ENCODE measurements at places on chromosomes 5 and 9.

GRCh38 chr5:12870872-12871539 is 966.8 kb upstream of the CTNND2 start:
- DNase-seq, result no peak

- DNase-seq, result no peak
Observed at GRCh38 chr5:7047511-7048261, 334.5 kb downstream of the TENT4A start.

DNA sequence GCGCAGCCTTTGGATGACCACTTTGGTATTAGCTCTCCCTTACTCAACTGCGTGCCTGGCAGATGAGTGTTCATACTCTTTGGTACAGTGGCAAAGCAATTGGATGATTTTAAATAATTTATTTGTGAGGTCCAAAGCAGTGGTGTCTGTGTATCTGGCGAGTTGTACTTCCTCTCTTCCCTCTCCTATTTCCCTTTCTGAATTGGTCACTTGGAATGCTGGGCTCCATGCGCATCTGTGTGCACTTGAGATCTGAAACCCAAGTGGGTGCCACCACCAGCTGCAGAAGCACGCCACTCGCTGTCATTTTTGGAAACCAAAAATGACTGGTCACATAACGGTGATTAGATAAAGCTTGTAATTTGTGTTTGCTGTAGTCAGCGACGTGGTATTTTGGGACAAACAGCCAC is 386.0 kb upstream of the KLF4 start:
- peak; percentile 2 for DNase-seq

DNA sequence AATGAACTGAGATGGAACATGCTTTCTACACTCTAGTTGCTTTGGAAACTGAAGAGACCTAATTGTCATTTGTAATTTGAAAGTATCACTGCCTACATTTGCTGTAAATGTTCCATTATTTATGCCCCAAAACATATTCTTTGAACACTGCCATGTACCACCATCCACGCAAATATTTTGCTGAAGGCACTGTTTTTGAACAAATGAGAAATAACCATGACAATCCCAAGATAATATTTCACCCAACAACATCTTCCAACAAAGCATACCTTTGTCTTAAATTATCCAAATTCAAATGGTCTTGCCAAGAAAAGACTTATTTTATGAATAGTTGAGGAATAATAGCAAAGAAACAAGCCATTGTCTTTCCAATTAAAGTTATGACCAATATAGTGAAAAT is 356.2 kb downstream of the SEMA5A start:
- DNase-seq, result no peak

- peak; percentile 50 for DNase-seq
Observed at GRCh38 chr9:107794259-107794658, 304.7 kb upstream of the KLF4 start.

DNA sequence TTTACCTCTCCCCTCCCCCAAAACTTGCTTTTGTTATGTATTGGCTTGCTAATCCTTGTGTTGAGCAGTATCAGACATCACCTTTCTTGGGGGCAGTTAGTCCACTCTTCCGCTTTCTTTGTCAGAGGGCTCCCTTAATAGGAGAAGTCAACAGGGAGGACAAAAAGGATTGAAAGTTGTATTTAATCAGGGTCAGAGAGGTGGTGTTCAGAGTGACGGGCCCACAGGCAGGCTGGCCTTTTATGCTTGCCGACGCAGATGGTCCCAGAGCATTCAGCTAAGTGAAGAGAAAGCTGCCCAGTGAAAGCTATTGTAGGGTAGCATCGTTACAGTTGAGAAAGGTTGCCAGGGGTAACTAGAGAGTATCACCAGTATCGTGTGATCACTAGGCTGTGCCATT is 131.1 kb downstream of the ZCCHC7 start:
- DNase-seq, result no peak

- no peak for DNase-seq
Observed at GRCh38 chr5:80069251-80069800, 34.2 kb downstream of the THBS4 start.

- peak; percentile 31 for DNase-seq
Observed at GRCh38 chr5:131357739-131358561, 94.1 kb downstream of the CDC42SE2 start.

DNA sequence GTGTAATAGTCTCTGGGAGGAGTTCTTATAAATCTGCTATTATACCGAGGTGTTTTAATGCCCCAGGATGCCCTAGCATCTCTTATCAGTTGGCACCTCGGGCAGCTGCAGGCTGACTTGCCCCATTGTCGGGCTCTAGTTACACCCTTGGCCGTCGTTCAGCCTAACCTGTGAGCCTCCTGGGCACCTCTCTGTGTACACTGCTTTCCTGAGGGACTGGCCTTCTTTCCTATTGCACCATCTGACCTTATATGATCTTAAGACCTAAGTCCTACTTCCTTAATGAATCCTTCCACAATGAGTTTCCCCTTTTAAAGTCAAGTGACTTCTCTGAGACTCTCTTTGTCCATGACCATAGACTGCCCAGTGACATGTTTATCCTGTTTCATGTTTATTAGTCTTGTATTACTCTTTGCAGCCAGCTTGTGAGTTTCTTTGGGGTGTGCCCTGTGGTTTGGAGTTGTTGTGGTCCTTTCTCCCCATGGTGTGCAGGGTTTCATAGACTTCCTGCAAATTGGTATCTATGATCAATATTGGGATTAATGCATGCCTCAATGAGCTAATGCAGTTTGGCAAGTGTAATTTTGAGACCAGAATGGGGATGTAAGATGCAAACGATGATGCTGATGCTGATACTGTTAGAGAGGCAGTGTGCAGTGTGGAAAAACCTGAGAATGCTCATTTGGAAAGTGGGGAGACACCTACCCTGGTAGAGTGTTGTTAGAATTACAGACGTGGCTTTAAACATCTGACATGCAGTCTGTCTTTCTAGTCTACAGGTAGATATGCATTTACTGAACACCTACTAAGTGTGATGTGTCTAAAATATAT is 4.9 kb downstream of the DAPK1 start:
- peak; percentile 82 for DNase-seq

DNA sequence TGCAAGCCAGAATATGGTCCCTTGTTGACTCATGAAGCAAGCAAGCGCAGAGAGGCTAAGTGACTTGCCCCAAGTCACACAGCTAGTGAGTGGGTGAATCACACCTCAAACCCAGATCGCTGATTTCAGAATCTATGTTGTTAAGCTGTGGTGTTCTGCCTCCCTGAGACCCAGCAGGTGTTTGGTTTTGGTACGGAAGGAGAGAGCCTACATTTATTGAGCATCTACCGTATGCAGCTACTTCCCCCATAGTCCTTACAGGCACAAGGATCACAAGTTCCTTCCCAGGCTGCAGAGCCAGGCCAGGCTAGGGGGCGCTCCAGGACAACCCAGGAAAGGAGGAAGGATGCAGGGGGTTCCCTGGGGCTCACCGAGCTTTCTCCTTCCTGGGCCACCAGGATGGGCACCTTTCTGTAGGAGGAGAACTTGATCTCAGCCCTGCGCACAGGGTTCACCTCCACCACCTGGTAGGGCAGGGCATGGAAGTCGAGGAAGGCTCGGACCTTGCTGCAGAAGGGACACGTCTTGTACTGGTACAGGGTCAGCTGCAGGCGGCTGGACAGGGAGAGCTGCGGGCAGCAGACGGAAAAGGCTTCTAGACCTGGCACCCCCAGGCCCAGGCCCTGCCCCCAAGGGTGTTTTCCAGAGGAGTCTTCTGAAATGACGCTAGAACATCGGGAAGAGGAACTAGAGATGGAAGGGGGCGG is 2.5 kb downstream of the PTGES2 start:
- peak; percentile 61 for DNase-seq

- DNase-seq, result no peak
Observed at GRCh38 chr5:37739817-37740261, 100.0 kb downstream of the GDNF start.

DNA sequence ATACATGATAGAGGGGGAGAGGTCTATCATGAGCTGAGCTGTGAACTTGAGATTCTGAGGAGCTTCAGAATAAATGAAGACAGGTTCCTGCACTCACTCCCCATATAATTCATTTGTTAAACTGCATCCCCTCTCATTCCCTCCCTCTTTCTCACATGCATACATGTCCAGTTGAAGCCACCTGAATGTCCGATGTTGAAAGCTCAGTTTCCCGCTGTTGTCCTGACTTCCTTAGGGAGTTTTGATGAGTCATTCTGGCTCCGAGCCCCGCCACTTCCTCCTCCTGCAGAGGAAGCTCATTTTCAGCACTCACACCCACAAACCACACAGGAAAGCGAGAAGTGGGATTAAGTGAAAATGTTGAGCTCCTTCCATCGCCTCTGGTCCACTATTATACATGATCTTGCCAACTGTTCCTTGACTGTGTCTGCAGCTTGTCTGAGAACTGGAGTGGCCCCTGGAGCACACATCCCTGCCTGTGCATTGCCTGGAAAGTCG is 121.2 kb downstream of the CEMIP2 start:
- DNase-seq, result peak; percentile 90

DNA sequence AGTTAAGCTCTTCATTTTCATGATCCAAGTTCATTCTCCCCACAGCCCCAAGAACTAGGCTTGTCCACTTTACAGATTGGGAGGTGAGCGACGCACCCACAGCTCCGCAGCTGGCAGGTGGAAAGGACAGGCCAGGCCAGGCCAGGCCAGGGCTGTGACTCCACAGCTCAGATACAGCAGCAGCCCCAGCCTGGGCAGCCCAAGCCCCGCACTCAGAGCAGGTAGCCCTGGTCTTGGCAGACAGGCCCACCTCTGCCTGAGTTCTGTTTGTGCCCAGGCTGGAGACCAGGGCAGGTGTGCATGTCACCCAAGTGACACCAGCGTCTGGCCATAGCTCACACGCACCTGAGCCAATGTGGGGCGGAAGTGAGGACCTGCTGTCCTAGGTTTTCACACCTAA is 124.7 kb downstream of the WNK2 start:
- no peak for DNase-seq

GRCh38 chr9:77854916-77855311 is 176.7 kb downstream of the GNAQ start:
- no peak for DNase-seq

DNA sequence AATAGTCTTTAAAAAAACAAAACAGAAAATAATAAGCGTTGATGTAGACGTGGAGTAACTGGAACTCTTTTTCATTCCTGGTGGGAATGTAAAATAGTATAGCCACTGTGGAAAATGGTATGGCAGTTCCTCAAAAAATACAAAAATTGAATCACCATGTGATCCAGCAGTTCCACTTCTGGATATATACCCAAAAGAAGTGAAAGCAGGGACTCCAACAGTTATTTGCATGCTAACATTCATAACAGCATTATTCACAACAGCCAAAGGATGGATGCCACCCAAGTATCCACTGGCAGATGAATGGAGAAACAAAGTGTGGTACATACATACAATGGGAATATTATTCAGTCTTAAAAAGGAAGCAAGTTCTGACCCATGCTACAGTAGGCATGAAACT is 4.2 kb upstream of the PHF2 start:
- no peak for DNase-seq

DNA sequence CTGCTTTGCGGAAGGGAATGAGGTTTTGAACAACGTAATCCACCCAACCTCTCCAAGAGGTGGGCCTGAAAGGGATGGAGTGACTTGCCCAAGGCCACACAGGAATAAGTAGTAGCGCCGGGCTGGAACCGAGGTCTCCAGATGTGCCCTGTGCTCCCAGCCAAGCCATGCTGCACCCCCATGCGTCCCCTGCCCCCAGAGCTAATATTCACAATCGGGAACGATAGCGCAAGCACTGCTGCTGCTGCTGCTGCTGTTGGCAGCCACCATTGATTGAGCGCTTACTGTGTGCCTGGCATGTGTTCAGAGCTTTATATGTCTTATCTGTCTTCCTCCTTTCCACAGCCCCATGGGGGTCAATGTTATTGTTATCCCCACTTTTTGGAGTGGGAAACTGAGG is 43.9 kb downstream of the AMBP start:
- DNase-seq, result no peak

- peak; percentile 60 for DNase-seq
Observed at GRCh38 chr9:84310883-84311282, 29.7 kb downstream of the SLC28A3 start.

GRCh38 chr5:113510836-113511451 is 2.5 kb upstream of the YTHDC2 start:
- peak; percentile 32 for DNase-seq

- DNase-seq, result no peak
Observed at GRCh38 chr5:76626738-76627137, 3.5 kb upstream of the F2RL2 start.

DNA sequence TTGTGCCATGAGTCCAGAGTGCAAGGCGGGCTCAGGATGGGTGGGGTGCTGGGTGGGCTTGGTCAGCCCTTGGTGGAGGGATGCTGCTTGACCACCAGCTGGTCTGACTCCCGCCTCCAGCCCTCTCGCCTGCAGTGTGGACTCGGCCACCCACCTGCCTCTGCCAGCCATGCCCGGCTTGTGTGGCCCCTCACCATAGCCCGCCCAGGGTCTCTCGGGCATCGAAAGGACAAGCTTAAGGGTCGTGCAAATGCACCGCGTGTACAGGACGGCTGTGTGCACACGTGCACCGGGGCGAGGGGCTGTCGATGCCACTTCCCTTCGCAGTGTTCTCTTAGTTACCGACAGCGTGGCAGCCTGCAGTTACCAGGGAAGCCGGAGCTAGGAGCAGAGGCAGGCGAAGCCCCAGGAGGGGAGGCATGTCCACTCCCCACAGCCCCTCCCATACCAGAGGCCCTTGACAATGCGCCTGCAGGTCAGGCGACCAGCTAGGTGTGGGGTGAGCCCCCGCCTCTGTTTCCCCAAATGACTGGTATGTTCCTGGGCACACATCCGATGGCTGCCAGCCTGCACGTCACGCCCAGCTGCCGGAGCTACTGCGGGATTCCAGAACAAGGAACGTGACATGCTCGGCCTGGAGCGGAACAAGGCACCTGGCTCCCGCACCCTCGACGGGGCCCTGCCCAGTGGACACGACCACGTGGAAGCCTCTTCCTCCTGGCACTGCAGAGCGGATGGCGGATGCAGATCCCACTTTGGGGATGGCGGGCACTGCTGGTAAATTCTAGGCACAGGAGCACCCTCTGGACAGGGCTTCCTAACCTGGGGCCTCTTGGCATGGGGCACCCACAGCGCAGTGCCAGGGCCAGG is 7.8 kb downstream of the LCN9 start:
- DNase-seq, result no peak

GRCh38 chr5:5588887-5589826 is 166.7 kb downstream of the ICE1 start:
- DNase-seq, result no peak

DNA sequence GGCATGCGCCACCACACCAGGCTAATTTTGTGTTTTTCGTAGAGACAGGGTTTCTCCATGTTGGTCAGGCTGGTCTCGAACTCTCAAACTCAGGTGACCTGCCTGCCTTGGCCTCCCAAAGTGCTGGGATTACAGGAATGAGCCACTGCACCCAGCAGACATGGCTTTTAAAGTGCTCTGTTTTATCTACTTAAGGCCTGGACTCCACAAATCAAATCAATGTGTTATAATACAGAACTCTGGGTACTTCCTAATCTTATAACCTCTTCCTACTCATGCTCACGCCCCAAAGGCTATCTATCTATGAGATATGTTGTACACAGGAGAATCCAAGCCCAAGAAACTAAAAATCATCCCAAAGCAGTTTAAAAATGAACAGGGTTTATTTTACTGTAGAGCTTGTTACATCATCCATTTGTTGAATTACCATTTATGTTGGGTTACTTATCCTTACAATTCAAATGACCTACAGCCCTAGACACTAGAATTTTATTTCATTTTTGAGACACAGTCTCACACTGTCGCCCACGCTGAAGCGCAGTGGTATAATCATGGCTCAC is 155.1 kb downstream of the EFNA5 start:
- no peak for DNase-seq

- DNase-seq, result no peak
Observed at GRCh38 chr5:39214912-39215709, 4.3 kb downstream of the FYB1 start.

Measured in inflammatory macrophage (primary cell).